ENCODE measurements at places on chromosomes 11 and 22. TPM values are rescaled to one million over a fixed set of nuclear protein-coding genes. Genes with fewer than 3 reads are reported as not detected.

DNA sequence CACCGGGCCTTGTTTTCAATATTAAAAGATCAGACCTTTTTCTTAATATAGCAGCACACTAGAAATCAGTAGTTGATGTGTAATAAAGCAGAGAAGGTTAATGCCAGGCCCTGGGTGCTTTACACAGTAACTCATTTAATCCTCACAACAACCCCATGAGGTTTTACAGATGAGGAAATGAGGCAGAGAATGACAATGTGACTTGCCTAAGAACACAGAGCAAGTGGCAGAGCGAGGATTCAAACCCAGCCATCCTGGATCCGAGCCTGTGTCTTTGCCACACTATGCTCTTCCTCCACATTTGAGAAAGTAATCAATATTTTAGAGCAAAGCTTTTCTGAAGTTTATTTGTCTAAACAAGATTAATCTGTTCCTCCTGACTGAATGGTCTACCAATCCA is 7.2 kb downstream of the JAML start:
- peak; percentile 70 for DNase-seq

DNA sequence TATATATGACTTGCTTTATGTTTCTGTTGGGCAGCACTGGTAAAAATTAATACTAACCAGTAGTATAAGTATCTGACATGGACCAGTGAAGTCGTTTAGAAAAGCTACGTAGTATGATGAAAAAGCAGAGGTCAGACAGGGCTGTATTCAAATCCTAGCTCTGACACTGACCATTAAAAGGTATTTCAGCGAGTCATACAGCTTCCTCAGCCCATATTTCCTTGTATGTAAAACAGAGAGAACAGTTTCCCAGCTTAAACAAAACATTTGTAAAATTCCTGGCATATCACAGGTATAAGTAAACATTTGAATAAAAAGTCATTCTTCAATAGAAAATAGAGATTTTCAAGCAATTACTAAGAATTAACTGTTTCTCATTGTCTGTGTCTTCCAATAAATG is 4.2 kb downstream of the NOX4 start:
- DNase-seq: no peak

The FXYD2 gene
- total RNA-seq: not detected

DNA sequence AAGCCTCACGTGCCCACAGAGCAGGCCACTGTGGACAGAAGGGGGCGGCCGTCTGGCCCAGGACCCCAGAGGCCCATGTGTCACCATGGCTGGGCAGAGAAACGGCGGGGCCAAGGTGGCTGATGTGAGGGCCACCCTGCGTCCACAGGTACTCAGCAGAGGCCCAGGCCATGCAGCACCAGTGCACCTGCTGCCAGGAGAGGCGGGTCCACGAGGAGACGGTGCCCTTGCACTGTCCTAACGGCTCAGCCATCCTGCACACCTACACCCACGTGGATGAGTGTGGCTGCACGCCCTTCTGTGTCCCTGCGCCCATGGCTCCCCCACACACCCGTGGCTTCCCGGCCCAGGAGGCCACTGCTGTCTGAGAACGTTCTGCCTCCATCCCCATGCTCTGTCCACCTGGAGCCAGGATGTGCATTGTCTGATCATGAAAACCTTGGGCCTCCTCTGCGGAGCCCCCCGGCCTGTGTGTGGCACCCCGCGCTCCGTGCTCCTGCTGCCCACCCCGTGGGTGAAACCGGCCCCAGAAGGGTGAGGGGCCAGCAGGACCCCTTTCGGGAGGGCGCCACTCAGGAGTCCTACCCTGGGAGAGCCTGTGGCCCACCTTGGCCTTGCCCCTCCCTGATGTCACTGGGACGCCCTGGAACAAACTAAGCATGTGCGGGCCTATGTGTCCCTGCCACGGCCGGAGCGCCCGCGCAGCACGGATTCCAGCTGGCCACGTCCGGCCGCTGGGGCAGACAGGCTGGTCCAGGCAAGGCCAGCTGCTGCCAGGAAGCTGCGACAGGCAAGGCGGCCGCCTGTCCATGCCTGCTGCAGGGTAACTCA is 38.6 kb downstream of the MUC5B start:
- no peak for DNase-seq

DNA sequence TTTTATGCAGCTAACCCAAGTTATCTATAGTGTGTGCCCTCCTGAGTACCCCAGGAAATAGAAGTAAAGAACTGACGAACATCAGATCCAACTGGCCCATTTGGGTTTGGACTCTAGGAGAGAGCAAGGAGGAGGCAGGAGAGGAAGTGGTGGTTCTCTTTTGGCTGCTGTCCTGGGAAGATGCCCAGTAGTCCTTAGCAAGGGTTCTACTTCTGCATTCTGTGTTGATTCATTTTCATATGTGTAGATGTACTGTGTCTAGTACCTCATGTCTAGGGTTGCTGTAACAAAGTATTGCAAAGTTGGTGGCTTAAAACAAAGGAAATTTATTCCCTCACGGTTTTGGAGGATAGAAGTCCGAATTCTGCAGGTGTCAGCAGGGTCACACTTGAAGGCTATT is 6.6 kb upstream of the MMP27 start:
- DNase-seq: no peak

GRCh38 chr11:68734111-68734510 is 17.2 kb downstream of the TESMIN start:
- DNase-seq: no peak

GRCh38 chr22:29773233-29773632 is 6.1 kb downstream of the UQCR10 start:
- no peak for DNase-seq

DNA sequence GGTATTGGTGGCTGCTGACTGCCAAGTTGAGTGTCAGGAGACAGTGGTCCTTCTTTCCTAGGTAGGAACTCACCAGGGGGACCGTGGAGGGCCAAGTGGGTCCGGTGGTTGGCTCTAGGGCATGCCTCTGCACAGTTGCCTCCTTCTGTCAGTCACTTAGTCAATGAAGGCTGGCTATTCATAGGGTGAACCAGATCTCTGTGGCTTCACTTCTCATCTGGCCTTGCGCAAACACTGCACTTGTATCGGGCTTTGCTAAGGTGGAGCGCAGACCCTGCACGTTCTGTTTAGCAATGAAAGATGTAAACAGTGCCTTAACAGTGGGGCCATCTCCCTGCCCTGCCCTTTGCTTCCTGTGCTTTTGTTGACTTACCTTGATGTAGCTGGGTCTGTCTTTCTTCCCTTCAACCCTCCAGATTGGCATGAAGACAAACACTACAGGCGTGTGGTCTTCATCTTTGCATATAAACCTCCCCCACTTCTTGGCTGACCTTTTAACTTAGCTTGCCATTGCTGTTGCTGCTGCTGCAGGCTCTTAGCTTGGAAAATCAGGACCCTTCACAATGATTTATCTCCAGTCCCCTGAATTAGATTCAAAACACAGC is 6.7 kb upstream of the SORL1-AS1 start:
- DNase-seq: peak; percentile 55
